ENCODE measurements at places on chromosomes 5 and 9.
A peak's percentile ranks its signal among the peaks of the same experiment; 100 is the strongest.

DNA sequence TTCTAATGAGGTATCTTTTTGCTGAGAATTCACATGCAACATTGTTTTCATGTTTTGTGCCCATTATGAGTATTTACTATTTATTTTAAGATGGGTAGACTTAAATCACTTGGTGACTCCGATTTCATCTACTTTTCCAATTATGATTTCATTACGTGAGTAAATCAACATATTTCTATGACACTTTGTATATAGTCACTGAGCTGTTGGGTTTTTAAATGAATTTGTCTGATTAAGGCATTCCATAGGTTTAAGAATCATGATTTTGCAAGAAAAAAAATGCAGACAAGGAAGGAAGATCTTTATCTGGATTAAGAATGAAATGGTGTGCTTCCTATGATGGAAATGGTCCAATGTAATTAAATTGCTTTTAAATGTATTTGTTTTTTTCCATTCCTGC lies 661.9 kb downstream of the ANXA1 start:
- no peak for DNase-seq

GRCh38 chr9:77981332-77981731 lies 50.3 kb downstream of the GNAQ start:
- no peak for DNase-seq

GRCh38 chr9:34242830-34243229 lies 64.0 kb downstream of the UBAP1 start:
- DNase-seq: no peak

GRCh38 chr5:532521-533242 lies 8.4 kb upstream of the SLC9A3 start:
- DNase-seq: no peak

DNA sequence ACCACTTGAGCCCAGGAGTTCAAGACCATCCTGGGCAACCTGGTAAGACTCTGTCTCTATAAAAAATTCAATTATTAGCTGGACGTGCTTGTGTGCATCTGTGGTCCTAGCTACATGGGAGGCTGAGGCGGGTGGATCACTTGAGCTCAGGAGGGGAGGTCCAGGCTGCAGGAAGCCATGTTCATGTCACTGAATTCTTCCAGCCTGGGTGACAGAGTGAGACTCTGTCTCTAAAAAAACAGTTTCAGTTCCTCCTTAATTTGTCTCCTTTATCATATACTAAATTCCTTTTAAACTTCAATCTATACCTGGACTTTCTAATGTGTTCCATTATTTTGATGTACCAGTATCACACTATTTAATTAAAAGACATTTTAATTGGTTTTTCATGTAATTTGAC lies 422.2 kb upstream of the TLE4 start:
- no peak for DNase-seq

DNA sequence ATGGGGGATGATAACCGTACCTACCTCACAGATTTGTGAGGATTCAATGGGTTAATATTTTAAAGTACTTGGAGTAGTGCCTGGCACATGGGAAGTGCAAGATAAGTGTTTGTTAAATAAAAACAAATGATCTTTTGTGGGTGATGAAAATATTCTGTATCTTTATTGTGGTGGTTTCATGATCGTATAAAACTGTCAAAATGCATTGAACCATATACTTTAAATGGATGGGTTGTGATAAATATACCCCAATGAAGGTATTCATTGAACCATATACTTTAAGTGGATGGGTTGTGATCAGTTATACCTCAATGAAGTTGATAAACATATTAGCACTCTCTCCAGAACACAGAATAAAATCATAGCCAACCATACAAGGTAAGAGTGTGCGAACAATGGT lies 234.5 kb downstream of the CRB2 start:
- no peak for DNase-seq

DNA sequence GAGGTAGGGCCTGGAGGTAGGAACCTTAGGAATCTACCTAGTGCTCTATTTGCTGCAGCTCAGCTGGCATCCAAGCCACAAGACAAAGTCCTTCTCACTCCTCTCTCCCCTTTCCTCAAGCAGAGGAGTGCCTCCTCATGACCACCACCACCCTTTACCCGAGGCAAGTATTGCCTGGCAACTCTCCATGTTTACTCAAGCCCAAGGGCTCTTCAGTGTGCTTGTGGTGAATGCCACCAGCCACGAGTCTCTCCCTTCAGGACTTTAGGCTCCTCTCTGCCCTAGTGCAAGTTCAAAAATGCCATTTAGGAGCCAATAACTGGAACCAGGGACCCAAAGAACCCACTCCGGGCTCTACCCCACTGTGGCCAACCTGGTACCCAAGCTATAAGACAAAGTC lies 514.5 kb upstream of the RGMB start:
- DNase-seq: no peak

DNA sequence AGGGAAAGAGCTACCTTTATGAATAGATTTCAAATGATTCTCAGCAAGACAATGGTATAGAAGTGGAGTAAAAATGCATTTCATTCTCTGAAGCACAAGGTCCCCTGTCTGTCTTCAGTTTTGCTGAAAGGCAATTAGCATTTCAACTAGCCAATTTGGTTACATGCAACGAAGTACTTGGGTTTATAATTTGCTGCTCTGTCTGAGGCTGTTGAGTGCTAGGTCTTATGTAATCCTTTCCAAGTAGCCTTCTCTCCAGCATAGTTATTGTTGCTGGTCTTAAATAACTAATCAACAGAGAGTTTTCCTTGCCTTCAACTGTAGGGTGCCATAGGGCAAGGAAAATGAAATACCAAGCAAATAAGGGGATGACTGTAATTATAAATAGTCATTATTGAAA lies 4.5 kb downstream of the ADGRV1 start:
- no peak for DNase-seq

- DNase-seq: no peak
Observed at GRCh38 chr9:2346277-2346913, 275.2 kb upstream of the VLDLR start.

- DNase-seq: no peak
Observed at GRCh38 chr5:168827636-168828035, 248.5 kb upstream of the PANK3 start.

DNA sequence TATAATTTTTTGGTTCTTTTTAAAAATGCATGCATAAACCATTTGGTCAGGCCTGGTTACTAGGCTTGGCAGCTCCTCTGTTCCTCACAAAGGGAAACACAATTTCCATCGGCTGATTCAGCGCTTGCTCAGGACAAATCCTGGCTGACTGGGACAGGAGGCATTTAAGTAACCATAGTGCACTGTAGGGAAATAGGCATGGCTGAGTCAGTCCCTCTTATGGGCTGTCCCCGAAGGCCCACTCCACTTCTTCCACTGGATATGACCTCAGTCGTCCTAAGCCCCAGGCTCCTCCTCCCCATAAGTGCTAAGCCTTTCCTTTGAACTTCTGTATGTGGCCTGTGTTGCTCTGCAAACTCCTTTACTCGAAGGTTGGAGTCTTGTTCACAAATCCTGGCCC lies 71.2 kb upstream of the GLIS3 start:
- DNase-seq: no peak

DNA sequence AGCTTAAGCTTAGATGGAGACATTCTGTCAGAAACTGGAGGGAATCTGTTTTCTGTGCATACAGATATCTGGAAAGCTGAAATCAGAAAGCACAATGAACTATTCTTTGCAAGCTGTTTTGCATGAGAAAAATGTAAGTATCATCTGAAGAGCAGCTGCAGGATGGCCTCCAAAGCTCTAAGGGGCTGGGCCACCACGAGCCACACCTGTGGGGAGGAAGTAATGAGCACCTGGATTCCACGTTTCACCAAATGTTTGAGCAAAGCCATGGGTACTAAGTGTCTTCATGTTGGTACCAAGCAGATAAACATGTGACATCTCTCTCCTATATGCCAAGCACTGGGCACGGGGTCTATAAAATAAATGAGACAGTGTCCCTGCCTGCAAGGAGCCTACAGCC lies 199.3 kb downstream of the TTLL11 start:
- no peak for DNase-seq

GRCh38 chr9:20309124-20309523 lies 313.2 kb downstream of the MLLT3 start:
- DNase-seq: no peak

DNA sequence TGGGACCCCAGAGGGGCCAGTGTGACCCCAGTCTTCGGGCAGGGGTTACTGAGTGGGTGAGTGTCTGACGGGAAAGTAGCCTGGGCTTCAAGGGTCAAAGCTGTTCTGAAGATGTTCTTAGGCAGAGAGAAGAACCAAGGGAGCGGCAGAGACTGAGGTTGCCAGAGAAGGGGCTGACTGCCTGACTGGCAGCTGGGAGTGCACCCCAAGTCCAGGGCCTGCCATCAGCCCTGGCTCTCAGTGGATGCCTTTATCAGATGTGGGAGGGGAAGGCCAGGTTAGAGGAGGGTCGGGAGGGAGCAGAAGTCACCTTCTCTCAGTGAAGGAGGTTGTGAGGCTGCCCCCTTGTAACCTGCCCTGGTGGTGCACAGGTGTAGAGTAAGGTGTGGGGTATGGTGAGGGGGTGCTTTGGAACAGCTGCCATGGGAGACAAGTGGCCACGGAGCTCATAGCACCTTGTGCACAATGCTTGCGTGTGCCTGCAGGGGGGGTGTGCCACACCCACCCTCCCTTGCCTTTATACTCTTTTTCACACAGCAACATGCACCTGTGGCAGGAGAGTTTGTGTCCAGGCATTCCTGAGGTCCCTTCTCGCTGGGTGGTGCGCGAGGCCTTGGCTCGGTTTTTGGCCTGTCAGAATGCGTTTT lies 18.9 kb downstream of the RALGPS1 start:
- no peak for DNase-seq

GRCh38 chr9:130698514-130698913 lies 4.9 kb downstream of the EXOSC2 start:
- no peak for DNase-seq

- no peak for DNase-seq
Observed at GRCh38 chr9:132023419-132024180, 56.1 kb downstream of the MED27 start.

DNA sequence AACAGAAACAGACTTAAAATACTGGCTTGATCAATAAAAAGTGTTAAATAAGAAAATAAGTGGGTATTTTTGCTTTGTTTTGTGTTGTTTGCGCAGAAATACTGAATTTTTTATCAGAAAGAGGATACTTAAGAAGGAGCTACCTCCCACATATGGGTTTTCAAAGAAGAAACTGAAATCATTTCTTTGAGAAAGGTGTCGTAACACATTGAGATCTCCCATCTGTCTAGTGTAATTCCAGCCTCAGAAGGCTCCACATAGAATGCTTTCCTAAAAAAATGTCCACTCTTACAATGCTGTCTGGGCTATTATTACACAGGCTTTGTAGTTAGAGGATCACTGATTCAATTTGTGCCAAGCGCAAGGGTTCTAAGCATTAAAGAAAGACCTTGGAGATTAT lies 226.2 kb downstream of the EPB41L4A start:
- no peak for DNase-seq

- no peak for DNase-seq
Observed at GRCh38 chr5:177443144-177443983, 3.2 kb upstream of the PRR7 start.

- DNase-seq: peak; percentile 8
Observed at GRCh38 chr9:99005651-99006050, 61.9 kb downstream of the COL15A1 start.

DNA sequence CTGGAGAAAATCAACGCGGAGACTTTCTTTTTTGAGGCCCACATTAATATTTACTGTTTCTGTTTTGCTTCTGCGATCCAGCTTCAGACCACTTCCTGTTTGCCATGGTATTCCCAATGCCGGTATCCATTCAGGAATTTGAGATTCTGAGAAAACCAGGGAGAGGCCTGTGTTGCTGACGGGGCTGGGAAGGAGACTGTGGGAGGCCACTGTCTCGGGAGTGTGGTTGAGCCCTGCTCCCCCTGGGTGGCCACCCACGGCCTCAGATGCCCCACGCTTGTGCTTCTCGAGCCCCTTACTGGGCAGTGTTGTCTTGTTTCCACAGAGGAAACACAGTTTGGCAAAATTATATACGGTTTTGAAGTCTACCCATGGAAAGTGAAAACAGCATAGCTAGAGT lies 403.6 kb upstream of the IRX2 start:
- no peak for DNase-seq

- DNase-seq: no peak
Observed at GRCh38 chr5:144377207-144377606, 206.5 kb downstream of the KCTD16 start.

DNA sequence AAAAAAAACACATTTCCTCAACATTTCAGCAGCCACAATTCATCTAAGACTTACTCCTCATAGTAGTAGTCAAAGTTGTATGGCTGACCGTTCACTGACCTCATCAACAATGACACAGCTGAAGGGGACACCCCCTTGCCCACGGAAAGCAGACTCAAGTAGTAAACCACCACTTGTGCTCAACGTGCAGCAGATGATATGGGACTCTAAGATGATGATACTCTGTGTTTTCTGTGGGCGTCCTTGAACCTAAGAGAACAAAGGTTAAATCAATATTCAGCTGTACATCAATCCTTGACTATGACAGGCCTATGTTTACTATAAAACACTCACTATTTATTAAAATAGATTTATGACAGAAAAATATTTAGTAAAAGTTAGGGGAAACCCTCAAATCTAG lies 71.6 kb downstream of the SETX start:
- DNase-seq: no peak

DNA sequence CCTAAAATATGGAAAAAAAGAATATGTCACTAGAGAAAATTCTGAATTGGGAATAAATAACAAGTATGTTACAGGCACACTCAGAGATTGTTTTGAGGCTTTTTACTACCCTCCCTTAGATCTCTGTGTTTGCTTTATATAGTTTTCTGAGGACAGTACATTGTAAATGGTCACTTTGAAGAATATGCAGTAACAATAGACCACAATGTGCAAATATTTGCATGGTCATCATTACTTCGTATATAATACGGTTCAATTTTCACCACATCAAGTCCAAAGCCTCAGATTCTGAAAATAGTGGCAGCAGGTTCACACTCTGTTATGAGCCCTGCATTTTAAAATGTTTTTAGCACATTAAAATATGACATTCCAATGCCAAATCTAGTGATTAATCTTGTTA lies 238.6 kb downstream of the ADAMTS6 start:
- DNase-seq: no peak

DNA sequence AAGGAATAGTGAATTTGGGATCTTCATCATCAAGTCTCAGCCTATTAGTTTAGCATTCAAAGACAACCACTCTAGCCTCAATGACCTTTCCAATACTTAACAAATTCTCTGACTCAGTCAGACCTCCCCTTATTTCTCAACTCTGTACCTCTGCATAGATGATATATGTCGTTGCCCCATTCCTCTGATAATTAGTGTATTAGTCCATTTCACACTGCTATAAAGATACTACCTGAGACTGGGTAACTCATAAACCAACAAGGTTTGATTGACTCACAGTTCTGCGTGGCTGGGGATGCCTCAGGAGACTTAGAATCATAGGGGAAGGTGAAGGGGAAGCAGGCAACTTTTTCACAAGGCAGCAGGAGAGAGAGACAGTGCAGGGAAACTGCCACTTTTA lies 8.9 kb downstream of the MRPL22 start:
- no peak for DNase-seq
